NCI-H748 treated with DMSO at 0.1 percent for 48 hours (cell line): ENCODE measurements at places on chromosomes 16 and 17.

DNA sequence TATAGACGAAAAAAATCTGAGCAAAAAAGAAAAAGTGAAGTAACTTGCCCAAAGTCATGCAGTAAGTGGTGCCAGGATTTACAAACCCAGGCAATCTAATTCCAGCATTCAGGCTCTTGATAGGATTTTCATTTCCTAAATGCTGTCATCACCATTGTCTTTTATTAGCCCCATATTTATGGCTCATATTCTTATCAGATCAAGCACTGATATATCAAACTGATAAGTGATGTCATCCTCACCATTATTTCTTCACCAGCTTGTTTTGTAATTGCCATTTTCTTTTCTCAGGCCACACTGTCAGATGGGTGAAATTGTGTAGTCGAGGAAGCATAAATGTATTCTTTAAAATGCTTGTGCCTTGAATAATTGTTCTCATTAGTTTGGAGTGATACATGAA lies 1.3 kb downstream of the RAD51C start:
- DNase-seq = no peak

- no peak for DNase-seq
Observed at GRCh38 chr17:17035920-17036523, 6.2 kb upstream of the MPRIP start.

- peak; percentile 70 for DNase-seq
Observed at GRCh38 chr17:49997773-49998703, 3.0 kb upstream of the DLX3 start.

- no peak for DNase-seq
Observed at GRCh38 chr16:83913245-83913633, 14.3 kb downstream of the MLYCD start.

DNA sequence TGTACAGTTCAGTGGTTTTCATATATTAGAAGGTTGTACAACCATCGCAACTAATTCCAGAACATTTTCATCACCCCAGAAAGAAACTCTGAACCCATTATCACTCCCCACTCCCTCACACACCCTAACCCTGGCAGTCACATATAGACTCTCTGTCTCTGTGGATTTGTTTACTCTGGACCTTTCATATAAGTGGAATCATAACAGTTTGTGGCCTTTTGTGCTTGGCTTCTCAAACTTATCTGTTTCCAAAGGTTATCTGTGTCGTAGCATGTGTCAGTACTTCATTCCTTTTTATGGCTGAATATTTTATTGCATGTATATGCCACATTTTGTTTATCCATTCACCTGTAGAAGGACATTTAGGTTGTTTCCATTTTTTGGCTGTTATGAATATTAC lies 12.4 kb downstream of the TENT4B start:
- DNase-seq = no peak

DNA sequence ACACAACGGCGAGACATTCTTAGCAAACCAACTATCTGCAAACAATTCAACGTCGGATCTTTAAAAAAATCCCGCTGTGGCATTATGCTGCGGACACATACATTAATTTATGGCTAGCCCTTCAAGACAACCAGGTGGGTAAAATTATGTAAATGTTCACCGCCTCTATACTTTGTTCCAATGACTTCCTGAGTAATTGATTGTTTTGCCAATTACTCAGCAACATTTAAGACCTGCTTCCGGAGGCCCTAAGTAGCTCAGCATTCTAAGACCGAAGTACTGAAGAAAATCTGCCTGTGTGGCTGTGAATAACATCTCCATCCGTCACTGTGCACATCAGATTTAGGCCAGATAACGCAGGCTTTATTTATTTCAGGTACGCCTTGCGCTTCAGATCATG lies 23.3 kb downstream of the QPRT start:
- no peak for DNase-seq

- no peak for DNase-seq
Observed at GRCh38 chr17:17513626-17514025, 17.4 kb upstream of the RASD1 start.

GRCh38 chr16:53282975-53283946 lies 151.0 kb upstream of the RBL2 start:
- DNase-seq = peak; percentile 10
